MM.1S (cell line): ENCODE measurements at places on chromosomes 12 and 14.

GRCh38 chr12:106054049-106054448, 84.7 kb downstream of the NUAK1 start:
- no peaks in the 10 kb centered on the region for H3K27me3 ChIP-seq
- H3K27ac ChIP-seq = no peak overlapping the region
- DNase-seq = no peak
- H3K36me3 ChIP-seq = no peaks in the 10 kb centered on the region
- H3K4me3 ChIP-seq = no peak overlapping the region

- H3K4me3 ChIP-seq = no peak overlapping the region
- H3K27ac ChIP-seq = peak overlapping the region; percentile 89; the same call in 1 of the 2 replicates
- H3K27me3 ChIP-seq = no peaks in the 10 kb centered on the region
- H3K36me3 ChIP-seq = no peaks in the 10 kb centered on the region
Observed at GRCh38 chr14:20492486-20492885, 12.9 kb upstream of the RNASE10 start.

- no peak overlapping the region for H3K27ac ChIP-seq
- no peaks in the 10 kb centered on the region for H3K36me3 ChIP-seq
- peak; percentile 66 for DNase-seq
Observed at GRCh38 chr12:100154474-100155247, 12.0 kb upstream of the BLTP3B start.

DNA sequence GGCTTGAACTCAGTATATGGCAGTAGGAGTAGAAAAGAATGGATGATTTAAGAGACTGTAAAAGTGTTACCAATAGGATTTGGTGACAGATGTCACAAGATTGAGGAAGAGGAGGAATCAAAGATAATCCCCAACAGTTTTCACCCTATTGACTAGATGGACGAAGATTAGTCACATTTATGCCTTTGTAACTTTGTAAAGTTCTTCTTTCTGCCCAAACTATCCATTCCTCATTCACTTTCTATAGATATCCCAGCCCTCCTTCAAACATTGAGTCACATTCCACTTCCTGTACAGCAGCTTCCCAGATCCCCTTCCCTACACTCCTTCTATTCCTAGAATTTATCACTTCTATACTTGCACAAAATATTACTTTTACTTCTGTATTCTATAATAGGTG, 207.9 kb downstream of the BTG1 start:
- no peaks in the 10 kb centered on the region for H3K36me3 ChIP-seq
- H3K27ac ChIP-seq = no peak overlapping the region
- H3K4me3 ChIP-seq = no peak overlapping the region
- no peaks in the 10 kb centered on the region for H3K4me1 ChIP-seq

DNA sequence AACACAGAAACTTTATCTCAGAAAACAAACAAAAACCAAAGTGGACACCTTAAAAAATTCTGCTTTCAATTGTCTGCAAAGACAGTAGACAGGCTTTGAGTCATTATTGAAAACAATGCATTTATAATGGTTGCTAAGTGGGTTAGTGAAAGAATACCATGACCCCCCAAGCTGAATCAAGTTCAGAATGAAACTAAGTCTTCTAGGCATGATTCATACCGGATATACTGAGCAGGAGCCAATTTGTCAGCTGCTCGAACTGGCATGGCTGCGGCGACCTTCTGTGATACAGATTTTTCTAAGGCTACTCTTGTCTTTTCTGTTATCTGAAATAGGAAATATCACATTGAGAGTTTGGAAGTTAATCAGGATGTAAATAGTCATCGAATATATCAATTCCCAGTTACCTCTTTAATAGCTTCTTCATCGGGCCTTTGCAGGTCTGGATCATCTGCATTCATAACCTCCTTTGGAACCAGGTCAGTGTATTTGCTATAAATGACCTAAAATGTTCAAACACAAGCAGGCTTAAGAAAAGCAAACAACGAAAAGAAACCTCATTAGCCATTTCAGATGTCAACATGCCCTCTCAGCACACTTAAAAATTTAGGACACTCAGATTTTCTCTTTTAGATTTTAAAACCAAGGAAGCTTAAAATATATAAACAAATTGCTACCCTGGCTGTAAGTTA, 22.3 kb downstream of the SNW1 start:
- no peaks in the 10 kb centered on the region for H3K27me3 ChIP-seq
- H3K36me3 ChIP-seq = no peaks in the 10 kb centered on the region
- H3K4me1 ChIP-seq = no peaks in the 10 kb centered on the region
- no peak for DNase-seq

GRCh38 chr12:12705838-12706520, 10.0 kb upstream of the GPR19 start:
- H3K36me3 ChIP-seq = no peaks in the 10 kb centered on the region
- H3K4me3 ChIP-seq = no peak overlapping the region
- H3K27ac ChIP-seq = no peak overlapping the region

GRCh38 chr12:57151741-57152630, 4.6 kb upstream of the LRP1-AS start:
- no peaks in the 10 kb centered on the region for H3K36me3 ChIP-seq
- no peak overlapping the region for H3K4me3 ChIP-seq
- H3K27me3 ChIP-seq = no peaks in the 10 kb centered on the region
- H3K4me1 ChIP-seq = no peaks in the 10 kb centered on the region

GRCh38 chr14:105107781-105108515, 42.7 kb upstream of the GPR132 start:
- H3K36me3 ChIP-seq = no peaks in the 10 kb centered on the region
- no peak overlapping the region for H3K4me3 ChIP-seq
- no peak overlapping the region for H3K27ac ChIP-seq

GRCh38 chr12:92404259-92404894, 258.7 kb upstream of the BTG1 start:
- no peak for DNase-seq
- peaks cover 54% of the 10 kb centered on the region for H3K4me1 ChIP-seq
- no peaks in the 10 kb centered on the region for H3K36me3 ChIP-seq
- peak overlapping the region; percentile 91 for H3K27ac ChIP-seq
